ENCODE measurements at places on chromosomes 12 and 14.

DNA sequence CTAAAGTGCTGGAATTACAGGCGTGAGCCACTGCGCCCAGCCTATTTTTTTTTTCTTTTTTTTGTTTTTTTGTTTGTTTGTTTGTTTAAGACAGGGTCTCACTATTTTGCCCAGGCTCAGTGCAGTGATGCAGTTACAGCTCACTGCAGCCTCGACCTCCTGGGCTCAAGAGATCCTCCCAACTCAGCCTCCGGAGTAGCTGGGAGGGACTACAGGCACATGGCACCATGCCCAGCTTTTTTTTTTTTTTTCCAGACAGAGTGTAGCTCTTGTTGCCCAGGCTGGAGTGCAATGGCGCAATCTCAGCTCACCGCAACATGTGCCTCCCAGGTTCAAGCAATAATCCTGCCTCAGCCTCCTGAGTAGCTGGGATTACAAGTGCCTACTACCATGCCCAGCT lies 5.8 kb upstream of the ITFG2 start:
- no peak for DNase-seq

- no peak for DNase-seq
Observed at GRCh38 chr14:50320283-50320682, 8.2 kb downstream of the DMAC2L start.

- no peak for DNase-seq
Observed at GRCh38 chr12:104063712-104064030, 660 bp upstream of the HCFC2 start.

- DNase-seq = no peak
Observed at GRCh38 chr12:12964255-12964654, 12.3 kb upstream of the GPRC5D start.

- no peak for DNase-seq
Observed at GRCh38 chr14:104876251-104876699, 11.2 kb downstream of the CEP170B start.

DNA sequence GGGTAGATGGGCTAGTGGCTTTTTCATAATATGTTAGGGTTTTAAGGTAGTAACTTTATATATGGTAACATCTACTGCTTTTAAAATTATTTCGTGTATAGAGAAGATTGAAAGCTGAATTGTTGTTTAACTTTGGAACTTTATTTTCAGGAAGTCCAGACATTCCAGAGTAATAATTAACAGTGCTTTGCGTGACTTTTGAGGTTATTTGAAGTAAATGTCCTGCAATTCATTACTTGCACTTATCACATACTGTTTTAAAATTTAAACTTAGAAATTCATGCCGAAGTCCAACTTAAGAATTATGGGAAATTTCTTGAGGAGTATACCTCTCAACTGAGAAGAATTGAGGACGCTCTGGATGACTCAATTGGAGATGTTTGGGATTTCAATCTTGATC lies 3.3 kb downstream of the WASHC4 start:
- DNase-seq = no peak

GRCh38 chr12:400828-401227 lies 616 bp upstream of the CCDC77 start:
- DNase-seq = no peak

DNA sequence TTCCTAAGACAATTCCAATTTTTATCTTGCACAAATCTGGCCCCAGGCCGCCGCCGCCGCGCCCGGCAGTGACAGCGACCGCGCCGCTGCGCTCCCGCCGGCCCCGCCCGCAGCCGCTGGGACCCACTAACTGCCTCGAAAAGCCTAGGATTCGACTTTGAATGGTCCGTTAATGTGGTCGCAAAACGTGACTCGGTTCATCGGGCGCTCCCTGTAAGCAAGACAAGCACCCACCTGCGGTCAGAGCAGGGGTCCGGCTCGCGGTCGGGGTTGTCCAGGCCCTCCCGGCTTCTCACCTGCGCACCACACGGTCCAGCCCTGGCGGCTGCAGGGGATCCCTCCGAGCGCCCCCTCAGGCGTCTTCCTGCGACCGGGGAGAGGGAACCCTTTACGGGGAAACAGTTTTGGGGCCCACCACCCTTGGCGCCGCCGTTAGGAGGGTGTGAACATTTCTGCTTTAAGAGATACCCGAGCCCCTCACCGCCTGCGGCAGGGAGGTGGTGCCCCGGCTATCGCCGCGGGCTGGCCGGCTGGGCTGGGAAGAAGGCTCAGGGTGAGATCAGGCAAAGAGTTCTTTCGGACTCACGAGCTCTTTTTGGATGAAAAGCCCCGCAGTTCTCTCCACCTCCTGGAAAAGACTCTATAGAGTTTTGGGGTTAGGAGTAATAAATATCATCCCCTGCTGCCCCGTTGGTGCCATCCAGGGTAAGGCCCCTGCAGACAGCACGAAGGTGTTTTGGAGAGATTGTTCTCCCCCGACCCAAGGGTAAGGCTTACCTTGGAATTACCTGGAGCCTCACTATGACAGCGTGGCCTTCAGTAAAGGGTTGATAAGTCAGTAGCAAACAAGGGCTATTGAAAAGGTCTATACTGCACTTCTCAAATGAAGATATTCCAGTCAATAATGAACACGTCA lies 13.6 kb upstream of the FOXJ2 start:
- DNase-seq = no peak

DNA sequence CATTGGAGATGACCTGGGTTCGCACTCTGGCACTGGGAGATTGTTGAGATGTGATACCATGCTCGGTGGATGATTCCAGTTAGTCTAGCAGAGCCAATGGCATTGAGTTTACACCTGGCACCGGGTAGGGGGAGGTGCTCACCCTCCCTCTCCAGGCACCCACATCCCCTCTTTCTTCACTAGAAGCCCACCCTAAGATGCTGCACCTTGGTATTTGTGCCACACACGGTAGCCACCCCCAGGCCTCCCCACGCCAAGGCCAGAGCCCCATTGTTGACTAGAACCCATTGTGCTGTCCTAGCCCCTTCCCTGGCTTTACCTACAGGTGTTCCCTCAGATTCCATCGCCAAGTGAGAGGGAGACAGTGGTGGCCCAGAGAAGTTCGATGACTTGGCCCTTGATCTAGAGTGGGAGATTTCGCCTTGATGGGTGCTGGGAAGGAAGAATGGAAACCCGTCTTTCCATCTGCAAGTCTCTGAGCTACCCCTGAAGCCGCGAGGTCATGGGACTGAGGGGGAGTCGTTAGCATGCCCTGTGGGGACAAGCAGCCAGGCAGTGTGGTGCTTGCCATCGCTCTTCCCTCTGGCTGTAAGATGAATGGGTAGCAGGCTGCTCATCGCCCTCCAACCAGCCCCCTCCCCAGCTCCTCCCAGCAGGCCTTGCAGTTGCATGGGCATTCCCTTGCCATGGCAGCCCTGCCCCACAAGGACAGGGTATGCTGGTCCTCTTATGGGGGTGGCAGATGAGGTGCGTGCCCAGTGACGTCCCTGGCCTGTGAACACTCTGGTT lies 8.7 kb downstream of the CCND2 start:
- DNase-seq = no peak

DNA sequence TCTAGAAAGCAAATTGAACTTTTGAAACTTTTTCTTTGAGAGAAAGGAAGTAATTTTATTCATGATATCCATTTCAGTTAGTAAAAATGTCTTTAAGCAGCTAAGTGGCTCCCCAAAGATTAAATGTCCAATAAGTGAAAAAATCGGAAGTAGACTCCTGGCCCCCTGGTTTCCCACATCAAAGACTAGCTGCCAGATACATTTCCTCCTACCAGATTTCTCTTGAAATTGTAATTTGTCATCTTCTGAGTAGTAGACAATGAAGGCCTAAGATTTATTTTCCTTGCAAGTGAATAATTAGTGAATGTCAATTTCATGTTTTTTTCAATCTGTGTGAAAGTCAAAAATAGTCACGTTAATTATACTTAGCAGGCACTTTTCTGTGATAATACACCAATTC lies 321.9 kb downstream of the SYT1 start:
- DNase-seq = no peak

DNA sequence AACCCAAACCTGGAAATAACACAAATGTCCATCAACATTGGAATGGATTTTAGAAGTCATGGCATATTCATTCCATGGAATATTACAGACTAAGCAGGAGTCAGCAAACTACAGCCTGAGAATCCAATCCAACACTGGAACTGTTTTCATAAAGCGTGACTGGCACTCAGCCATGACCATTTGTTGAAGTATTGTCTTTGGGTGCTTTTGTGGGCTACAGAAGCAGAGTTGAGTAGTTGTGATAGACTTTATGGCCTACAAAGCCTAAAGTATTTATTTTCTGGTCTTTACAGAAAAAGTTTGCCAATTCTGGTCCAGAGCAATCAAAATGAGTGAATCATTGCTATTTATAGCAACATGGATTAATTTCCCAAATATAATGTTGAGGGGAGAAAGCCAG lies 34.5 kb upstream of the FRS2 start:
- no peak for DNase-seq

DNA sequence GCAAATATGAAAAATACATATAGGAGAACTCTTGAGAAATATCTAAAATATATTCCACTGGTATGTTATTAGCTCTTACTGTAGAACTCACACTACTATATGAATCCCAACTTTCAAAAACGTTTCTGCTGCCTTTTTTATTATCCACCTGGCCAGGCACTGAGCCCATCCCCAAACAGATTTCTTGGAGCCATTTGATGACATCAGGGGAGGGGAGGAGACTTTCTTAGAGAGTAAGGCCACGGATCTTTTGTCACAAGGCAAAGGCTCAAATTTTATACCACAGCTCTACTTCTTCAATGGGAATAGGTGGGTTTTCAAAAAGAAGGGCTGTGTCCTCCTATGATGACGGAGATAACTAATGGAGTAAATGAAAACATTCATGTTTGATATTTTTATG lies 83.0 kb downstream of the SLC25A21 start:
- no peak for DNase-seq

GRCh38 chr12:61137677-61138414 lies 1122.4 kb upstream of the USP15 start:
- DNase-seq = no peak

GRCh38 chr12:100793182-100793581 lies 1.4 kb upstream of the ANO4 start:
- DNase-seq = no peak

DNA sequence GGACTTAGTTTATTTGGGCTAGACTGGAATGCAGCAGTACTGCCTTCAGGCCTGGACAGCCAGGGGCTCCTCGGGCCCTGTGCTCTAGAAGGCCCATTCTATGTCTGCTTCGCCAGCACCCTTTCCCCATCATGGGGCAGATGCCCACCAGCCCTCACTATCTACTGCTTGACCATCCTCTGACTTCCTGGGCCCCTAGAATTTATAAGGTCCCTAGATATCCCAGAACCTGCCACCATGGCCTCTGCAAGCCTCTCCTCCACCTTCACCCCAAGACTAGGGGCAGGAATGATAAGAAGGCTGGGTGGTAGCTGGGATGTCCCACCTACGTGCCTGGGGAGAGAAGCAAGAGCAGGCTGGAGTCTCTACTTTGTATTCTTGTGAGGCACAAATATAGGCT lies 58.8 kb upstream of the STRN3 start:
- DNase-seq = no peak

DNA sequence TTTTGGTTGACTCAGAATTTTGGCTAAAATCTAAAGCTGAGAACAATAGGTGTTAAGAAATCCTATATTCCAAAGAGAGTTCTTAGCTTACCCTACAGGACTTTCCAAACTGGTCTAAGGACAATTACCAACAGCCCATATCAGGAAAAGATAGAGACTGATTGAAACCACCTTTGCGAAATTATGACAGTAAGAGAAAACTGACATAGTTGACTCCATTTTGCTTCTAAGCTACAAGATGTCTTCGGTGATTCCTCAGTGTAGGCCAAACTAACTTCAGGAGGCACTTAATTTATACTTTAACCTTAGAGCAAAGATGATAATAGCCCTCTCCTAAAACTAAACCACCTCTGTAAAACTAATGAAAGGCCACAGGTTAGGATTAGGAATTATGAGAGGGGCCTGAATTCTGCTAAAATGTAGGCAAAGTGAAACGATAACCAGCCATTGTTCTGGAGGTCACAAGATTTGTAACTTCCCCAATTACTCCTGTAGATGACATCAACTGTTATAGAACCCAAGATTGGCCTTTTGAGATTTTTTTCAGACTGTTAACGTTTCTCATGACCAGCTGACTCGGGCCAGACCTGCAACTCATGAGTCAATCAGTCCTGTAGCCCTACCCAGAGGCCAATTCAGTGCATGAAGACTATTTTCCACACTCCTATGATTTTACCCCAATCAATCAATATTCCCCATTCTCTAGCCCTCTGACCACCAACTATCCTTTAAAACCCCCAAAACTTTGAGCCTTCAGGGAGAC lies 43.0 kb downstream of the KLRG1 start:
- DNase-seq = no peak

- DNase-seq = no peak
Observed at GRCh38 chr14:85332401-85332800, 197.5 kb upstream of the FLRT2 start.

DNA sequence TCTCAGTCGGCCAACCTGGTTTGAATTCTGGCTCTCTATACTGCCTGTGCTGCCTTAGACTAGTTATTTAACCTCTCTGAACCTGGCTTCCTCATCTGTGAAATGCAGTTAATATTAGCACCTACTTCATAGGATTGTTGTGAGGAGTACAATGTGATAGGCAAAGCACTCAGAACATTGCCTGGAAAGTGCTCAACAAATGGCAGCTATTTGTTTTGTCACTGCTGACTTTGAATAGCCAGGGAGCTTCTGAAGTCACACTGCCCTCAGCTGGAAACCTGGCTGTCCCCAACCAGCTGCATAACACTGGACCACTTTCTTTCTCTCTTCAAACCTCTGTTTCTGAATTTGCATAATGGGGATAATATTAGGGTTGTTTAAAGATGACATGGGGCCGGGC lies 9.6 kb downstream of the TMEM30B start:
- no peak for DNase-seq

Measured in stimulated activated CD4-positive, alpha-beta T cell treated with anti-CD3 and anti-CD28 coated beads, Interleukin-1b, Interleukin-23, amount 100 ng/mL, for 1 hour (primary cell).